ENCODE measurements at places on chromosomes 1 and 21. TPM values are rescaled to one million over a fixed set of nuclear protein-coding genes. Genes with fewer than 3 reads are reported as not detected.

Gene MTARC2
- 3.7 TPM for total RNA-seq

Gene GCSAML
- total RNA-seq, result not detected

Gene LMX1A
- not detected for total RNA-seq

Gene AMY1A
- total RNA-seq, result not detected

Gene LAMC2
- 2,277 TPM for total RNA-seq

DNA sequence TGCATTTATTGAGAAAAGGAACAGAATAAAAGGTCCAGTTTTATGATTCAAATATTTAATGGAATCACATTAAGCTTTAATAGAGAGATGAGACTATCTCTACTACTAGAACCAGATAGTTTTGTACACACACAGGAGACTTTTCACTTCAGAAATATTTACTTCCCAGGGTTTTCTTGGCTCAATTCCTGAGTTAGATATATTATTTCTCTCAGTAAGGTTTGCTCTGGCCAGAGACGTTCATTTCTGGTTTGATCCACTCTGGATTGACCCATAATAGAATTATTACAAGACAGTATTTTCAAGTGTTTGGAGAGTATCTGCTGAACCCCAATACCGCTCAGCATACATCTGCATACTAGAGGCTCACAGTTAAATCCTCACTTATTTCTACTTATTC is 1.3 kb upstream of the RCOR3 start:
- DNase-seq, result no peak

DNA sequence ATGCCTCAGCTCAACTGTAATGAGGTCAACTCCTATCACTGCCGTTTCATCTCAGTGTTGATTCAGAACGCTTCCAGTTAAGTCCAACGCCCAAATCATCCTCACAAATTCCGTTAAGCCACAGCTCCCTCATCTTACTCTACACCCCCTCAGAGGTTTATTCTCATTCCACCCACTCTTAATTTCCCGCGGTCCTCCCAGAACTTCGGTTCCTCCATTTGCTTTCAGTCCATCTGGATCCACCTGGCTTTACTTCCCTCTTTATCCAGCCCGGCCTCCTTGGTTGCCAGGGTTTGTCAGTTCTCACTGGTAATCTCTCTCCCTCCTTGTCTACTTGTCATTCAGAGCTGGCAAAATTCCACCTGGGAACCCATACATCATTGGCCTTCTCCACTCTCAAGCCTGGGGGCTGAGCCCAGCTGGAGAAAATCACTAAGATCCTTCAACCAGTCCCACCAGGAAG is 51.3 kb upstream of the RUNX1 start:
- no peak for DNase-seq

DNA sequence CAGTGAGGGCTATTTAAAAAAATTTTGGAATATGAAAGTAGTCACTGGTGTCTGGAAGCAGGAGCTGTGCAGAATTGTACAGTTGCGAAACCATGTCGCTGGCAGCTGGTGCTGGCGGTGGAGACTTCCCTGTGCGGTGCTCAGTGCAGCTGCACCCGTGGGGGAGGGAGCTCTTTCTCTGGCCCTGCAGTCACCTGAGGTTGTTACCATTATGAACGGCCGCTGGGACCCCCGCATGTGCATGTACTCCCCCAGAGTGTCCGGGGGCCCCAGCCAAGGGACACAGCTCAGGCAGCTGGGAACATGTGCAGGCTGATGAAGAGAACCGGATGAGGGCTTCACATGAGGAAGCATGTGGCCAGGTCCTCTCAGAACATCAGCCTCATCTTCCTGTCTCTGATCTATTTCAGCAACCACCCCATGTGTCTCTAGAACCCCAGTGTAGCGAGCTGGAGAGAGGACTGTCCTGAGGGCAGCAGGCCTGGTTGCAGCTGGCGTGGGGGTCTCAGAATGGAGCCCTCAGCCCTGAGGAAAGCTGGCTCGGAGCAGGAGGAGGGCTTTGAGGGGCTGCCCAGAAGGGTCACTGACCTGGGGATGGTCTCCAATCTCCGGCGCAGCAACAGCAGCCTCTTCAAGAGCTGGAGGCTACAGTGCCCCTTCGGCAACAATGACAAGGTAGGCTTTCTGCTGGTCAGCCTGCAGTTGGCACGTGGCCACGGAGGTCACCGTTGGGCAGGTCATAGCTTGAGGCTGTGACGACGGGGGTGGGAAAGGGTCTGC is at the start of gene TRPM2:
Gene TRPM2 (plus strand): TSS at position 431 of the 780 bp plus-strand sequence. CDS start 80 bp downstream, at position 511.
- no peak for DNase-seq

GRCh38 chr1:184649451-184649888 is 105.2 kb downstream of the EDEM3 start:
- DNase-seq, result no peak

GRCh38 chr1:202007805-202008489 is 2.4 kb upstream of the ELF3 start:
- DNase-seq, result peak; percentile 92

DNA sequence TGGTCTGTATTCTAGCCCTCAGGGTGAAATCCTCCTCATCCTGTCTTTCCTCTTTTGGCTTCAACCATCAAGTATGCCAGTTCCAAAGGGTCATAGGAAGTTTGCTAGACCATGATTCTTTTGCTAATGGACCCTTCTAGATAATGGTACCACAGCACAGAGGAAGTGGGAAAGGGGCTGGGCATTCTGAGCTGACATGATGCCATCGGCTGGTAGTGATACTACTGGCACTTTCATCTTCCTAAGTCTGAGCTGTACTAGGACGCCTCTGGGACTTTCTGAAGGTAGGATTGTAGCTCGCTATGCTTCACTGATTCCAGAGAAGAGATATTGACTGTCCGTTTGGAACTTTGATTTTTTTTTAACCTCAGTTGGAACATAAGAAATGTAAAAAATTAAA is 11.4 kb downstream of the FASLG start:
- no peak for DNase-seq
